Stimulated activated CD4-positive, alpha-beta T cell treated with anti-CD3 and anti-CD28 coated beads, Interleukin-2, amount 100 ng/mL, for 24 hours (primary cell): ENCODE measurements at places on chromosomes 3 and 15.

- DNase-seq: no peak
These were observed 27.6 kb downstream of the ZFAND6 start for GRCh38 chr15:80087104-80087503.

DNA sequence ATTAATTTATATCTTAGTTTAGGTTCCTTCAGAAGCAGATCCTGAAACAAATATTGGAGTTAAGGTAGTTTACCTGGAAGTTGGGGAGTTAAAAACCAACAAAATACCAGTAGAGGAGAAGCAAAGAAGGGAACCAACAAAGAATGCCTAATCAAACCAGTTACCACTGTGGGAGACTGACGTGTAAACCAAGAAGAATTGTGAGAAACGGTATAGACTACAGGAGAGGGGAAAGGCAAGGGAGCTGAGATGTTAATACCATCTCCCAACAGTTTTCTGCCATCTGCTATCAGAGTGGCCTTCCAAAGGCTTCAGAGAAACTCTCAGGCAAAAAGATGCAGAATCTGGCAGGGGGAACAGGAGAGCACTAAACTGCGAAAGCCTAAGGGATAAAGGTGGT is 53.5 kb downstream of the BFSP2 start:
- DNase-seq: no peak

DNA sequence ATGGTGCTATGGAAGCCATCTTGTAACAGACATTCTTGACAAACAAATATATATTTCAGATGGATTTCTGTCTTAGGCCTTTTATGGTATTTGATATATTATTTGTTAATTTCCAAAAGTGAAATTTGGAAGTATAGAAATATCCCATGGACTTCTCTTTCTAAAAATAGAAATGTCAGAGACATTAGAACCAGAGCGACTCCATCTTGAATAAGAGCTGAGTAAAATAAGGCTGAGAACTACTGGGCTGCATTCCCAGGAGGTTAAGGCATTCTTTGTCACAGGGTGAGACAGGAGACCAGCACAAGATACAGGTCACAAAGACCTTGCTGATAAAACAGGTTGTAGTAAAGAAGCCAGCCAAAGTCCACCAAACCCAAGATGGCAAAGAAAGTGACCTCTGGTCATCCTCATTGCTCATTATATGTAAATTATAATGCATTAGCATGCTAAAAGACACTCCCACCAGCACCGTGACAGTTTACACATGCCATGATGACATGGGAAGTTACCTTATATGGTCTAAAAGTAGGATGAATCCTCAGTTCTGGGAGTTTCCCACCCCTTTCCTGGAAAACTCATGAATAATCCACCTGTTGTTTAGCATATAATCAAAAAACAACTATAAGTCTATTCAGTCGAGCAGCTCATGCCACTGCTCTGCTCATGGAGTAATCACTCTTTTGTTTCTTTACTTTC is 146.0 kb downstream of the NEK11 start:
- DNase-seq: no peak

GRCh38 chr3:78670746-78671145 is 1097.1 kb downstream of the ROBO1 start:
- DNase-seq: no peak

- DNase-seq: no peak
These were observed 14.4 kb upstream of the GP9 start for GRCh38 chr3:129046037-129046731.

GRCh38 chr3:190224863-190225692 is 97.2 kb downstream of the CLDN1 start:
- no peak for DNase-seq

DNA sequence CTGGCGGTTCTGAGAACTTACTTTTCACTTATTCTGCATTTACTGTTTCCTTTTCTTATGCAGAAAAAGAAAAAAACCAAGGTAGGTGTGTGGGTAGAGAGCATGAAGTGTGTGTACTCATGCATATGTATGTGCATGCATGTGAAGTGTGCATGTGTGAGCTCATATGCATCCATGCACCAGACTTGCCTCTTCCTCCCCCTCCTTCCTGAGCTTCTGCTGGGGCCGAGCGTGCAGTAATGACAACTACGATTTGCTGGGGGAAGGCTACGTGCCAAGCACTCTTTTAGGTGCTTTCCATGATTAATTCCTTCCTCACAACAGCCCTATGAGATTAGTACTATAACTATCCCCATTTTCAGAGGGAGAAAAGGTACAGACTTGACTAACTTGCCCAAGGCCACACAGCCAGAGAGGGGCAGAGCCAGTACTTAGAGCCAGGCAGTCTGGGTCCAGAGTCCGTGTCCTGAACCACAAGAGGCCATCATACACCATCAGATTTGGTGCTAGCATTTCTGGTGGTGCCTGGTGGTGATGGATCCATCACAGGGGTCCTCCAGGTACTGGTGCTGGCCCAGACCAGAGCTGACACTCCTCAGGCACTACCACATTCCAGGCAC is 46.7 kb downstream of the CAPN3 start:
- DNase-seq: no peak

- DNase-seq: no peak
These were observed 325.9 kb upstream of the CTDSPL start for GRCh38 chr3:37535526-37536432.

- DNase-seq: no peak
These were observed 14.1 kb downstream of the OTOL1 start for GRCh38 chr3:161510510-161511260.

DNA sequence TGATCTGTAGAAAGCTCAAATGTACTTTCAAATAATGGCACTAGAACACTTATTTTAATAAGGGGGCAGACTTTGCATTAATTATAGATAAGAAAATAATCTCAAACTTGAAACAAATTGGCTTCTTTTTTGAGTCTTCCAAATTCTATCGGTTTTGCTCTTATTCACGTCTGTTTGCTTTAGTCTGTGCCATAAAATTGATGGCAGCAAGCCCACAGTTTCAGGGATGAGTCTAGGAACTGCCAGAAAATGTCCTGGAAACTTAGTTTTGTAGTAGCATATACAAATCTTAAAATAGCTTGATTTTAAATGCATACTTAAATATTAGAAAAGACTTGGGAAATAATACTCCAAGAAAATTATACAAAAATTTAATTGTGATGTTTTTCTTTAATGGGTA is 39.7 kb downstream of the BCHE start:
- DNase-seq: no peak
